ENCODE measurements at places on chromosomes 6 and 20.

GRCh38 chr6:48613231-48613949 lies 502.4 kb upstream of the PTCHD4 start:
- DNase-seq, result no peak

DNA sequence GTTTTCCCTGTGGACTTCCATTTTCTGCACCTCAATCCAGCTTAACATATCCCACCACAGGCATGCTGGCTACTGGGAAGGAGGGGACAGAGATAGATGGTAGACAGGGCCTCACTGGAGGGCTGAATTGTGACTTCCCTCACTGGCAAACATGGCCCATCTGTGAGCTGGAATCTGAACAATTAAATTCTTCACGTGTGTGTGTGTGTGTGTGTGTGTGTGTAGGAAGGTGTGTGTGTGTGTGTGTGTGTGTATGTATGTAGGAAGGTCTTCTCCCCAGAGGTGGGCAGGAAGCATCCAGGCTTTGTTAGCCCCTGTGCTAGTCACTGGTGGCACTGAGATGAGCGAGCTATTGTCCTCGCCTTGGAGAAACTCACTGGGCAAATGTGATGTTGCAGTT lies 5.4 kb upstream of the TOX2 start:
- no peak for DNase-seq

- DNase-seq, result no peak
These were observed 20.7 kb downstream of the CGA start for GRCh38 chr6:87074101-87074621.

DNA sequence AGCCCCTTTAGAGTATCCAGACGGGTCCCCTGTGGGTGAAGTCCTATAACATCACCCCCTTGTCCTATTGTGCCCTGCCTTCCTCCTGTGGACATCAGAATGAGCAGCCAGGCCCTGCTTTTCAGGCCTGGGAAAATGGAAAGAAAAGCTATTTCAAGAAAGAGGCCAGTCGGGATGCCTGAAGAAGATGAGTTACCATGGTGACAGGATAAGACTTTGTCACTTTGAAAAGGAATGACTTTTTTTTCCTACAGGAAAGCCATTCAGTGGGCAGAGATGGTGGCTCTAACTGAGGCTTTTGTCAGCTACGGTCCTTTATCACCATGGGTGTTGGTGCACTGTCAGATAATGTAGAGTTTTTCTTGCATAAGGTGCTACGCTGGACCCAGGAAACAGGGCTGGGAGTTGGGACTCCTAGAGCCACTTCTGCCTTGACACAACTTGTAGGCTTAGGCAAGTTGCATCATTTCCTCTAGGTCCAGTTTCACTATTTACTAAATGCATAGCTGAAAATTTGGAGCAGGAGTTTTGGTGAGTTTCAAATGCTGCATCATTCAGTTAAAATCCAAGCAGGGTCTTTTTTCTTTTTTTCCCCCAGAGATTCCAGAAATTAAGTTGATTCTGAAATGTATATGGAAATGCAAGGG lies 293.6 kb upstream of the PRND start:
- DNase-seq, result no peak

DNA sequence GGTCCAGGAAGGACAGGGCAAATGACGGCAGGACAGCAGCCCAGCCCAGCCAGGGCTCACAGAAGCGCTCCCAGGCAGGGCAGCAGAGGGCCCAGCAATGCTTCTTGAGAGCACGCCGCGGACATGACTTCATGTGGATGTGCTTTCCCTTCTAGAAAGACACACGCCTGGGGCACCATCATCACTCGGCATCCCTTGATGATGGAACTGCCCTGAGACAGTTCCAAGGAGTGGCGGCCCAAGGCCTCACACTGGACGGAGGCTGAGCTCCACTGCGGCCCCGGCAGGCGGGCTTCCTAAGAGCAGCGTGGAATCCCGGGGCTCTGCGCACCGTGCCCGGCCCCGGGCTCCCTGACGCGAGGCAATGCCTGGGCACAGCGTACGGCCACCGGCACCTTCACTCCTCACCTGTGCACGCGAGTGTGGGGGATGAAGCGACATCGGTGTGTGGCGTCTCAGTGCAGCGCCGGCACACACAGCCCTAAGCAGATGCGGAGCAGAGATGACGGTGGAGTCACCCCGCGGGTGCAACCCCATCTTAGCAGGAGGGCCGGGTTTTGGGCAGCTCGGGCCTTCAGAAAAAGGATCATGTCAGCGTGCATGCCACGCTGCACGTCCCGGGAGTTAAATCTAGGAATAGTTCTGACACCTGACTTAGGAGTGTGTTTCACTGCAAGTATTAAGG lies 86.6 kb downstream of the THBS2 start:
- DNase-seq, result no peak

GRCh38 chr20:38258545-38259215 lies 1.9 kb downstream of the KIAA1755 start:
- no peak for DNase-seq

DNA sequence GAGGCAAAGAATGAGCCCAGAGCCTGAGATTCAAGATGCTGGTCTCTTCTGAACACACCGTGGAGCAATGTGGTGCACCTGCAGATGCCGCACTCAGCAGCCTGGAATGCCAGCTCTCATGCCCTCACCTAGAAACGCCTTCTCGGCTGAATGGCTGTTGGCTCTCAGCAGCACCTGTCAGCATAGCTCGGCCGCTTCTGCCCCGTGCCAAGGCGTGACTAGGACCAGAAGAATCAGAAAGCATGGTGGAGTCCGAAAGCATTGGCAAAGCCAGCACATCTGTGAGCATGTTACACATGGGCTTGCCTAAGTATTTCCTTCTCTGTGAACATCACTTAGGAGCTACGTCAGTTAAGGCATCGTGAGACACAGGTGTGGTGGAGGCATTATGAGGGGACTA lies 140.8 kb downstream of the MAP3K4 start:
- no peak for DNase-seq

GRCh38 chr6:112502351-112503090 lies 155.4 kb downstream of the RFPL4B start:
- DNase-seq, result no peak

DNA sequence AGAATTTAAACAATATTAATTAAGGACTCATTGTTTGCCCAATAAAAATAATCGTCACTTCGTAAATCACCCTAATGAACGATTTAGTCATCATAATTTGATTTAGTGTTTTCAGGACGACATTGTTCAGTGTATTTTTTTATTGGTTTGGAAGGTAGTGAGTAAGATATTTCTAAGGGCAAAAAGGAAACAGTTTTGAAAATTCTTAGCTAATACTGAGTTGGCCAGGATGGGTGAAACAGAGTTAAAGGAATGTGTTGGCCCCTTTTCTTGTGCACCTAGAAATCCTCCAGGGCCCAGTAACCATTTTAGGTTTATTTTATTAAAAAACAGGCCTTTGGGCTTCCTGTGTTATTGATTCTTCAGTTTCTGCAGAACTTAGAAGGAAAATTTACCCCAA lies 25.3 kb downstream of the ANKS1A start:
- DNase-seq, result no peak

GRCh38 chr6:155253337-155253736 lies 10.5 kb upstream of the CLDN20 start:
- no peak for DNase-seq

- DNase-seq, result no peak
These were observed 81.3 kb downstream of the EYA2 start for GRCh38 chr20:46975976-46976375.

DNA sequence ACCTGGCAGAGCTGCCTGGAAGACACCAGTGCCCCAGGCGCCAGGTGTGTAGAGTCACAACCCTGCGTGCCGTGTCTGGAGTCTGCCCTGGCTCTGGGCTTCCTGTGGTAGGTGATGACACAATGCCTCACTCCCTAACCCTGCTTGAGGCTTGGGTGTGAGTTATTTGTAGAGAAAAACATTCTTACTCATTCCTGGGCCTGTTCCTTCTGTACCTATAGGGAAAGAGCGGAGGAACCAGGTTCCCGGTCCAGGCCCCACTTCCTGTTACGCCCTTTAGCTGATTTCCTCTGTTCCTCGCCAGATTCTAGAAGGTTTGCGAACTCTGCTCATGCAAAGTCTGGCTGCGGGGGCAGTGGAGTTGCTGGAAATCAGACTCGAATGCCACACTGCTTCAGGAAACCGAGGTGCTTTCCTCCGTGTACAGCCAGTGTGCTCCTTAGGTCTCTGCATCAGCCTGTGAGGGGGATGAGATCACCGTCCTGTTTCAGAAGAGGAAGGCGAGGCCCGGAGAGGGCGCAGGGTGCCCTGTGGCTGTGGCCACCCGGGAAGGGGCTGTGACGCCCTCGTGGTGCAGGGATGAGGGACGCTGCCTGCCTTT lies 67.1 kb upstream of the DUSP22 start:
- no peak for DNase-seq

GRCh38 chr6:81694207-81694606 lies 58.3 kb downstream of the TENT5A start:
- peak; percentile 75 for DNase-seq

DNA sequence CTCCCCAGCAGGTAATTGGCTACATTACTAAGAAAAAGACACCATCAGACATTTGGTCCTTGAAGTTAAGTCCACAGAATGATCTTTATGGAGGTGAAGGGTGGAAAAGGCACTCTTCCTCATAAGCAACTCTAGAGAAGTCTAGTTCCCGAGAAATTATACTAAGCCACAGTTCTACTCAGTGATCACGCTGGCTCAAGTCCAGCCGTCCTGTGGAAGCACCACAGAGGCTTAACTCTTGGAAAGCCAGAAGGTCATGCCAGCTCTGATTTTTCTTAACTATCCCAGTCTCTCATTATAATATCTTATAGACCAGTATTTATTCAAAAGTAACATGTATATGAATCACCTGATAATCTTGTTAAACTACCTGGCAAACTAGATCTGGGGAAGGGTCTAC lies 258.5 kb downstream of the EYA4 start:
- no peak for DNase-seq

DNA sequence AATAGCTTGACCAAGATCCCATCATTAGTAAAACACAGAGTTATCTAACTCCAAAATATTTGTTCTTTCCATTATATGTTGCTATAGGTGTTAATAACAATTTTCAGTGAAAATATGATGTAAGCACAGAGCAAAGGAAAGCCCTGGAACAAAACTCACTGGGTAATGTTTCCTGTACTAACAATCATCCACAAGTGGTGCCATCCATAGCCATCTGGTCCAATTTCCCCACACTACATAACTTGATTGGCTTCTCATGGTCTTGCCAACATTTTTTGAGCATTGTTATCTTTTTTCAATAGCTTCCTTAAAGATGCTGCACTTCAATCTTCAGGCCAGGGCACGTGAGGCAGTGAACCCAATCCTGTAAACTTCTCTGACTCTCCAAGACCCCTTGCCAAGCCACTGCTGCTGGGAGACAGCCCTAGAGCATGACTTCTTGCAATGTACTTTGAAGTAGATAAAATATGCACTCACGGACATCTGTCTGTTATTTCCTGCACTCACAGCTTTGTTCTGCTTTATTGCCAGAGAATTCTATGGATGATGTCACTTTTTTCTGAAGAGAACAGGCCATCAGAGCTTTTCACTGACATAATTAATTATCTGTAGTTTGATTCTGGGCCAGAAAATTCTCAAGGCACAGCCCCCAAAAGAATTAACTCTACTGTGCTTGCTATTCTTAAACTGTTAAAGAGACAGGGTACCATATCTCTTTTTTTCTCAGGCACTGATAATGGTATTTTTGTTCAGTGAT lies 97.5 kb upstream of the TMEM30A start:
- no peak for DNase-seq

GRCh38 chr20:1420066-1420465 lies 27.2 kb upstream of the FKBP1A start:
- no peak for DNase-seq
